SK-N-SH (cell line): ENCODE measurements at places on chromosomes 7 and 10.
A peak's percentile ranks its signal among the peaks of the same experiment; 100 is the strongest.

- no peak for DNase-seq
These were observed 27.6 kb upstream of the LAMB1 start for GRCh38 chr7:108030516-108030915.

GRCh38 chr7:36336390-36336789 is 53.3 kb upstream of the ANLN start:
- no peak for DNase-seq

- DNase-seq: no peak
These were observed 118.1 kb downstream of the SRI start for GRCh38 chr7:88101769-88102168.

DNA sequence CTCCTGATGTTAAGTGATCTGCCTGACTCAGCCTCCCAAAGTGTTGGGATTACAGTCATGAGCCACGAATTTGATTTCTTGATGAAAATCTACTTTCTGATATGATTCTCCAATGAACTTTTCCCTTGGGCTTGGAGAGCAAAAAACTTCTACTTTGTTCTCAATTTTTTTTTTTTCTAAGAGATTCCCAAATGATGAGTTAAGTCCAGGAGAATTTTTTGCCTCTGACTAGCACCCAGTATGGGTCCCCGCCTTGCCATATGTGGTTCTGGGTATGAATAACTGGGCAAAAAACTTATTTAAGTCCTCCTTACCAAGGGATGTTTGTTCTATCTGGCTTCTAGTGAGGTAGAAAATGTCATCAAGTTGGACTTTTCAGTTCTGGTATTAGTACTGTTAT is 147.9 kb upstream of the LYZL1 start:
- DNase-seq: no peak

GRCh38 chr7:102004229-102004628 is 186.8 kb downstream of the CUX1 start:
- DNase-seq: no peak

DNA sequence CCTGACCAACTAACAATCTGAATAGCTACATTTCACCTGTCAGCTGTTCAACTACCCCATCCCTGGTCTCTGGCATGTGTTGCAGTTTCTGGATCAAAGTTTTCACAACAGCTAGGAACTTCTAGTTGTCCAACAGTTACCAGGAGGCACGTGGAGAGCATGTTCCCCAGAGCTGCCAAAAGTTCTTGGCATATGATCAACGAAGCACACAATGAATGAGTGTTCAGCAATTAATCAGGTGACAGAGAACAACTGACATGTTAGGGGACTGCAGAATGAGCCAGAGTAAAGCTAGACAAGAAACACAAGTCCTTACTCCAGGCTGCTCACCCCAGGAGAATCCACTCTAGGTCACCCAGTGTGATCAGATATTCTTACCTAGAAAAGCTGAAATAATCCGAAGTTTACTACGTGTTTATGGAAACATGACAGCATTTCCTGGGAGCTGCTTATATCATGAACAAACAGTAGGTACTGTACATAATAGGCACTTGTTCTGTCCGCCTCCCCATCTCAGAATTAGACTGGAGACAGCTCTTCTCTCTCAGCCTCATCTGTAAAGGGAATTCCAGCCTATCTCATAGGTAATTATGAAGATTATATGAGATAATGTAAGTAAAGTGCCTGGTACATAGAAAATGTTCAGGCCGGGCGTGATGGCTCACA is 50.6 kb downstream of the ZNF438 start:
- no peak for DNase-seq

GRCh38 chr7:83143107-83143506 is 19.6 kb downstream of the PCLO start:
- DNase-seq: no peak

DNA sequence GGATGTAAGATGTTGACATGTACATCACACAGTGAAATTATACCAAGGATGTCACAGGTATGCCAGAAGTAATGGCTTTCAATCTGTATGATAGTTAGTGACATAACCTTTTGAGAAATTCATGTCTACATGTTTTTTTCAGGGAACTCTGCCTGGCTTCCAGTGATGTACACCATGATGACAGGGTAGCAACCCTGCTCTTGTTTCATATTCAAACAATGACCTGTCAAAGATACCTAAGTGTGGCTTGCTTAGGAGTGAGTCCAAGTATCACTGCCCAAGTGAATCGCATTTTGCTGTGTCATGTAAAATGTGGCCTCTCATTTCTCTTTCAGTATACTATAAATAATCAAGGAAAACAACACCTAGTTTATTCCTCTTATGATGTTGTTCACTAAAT is 205.8 kb upstream of the DKK1 start:
- no peak for DNase-seq

DNA sequence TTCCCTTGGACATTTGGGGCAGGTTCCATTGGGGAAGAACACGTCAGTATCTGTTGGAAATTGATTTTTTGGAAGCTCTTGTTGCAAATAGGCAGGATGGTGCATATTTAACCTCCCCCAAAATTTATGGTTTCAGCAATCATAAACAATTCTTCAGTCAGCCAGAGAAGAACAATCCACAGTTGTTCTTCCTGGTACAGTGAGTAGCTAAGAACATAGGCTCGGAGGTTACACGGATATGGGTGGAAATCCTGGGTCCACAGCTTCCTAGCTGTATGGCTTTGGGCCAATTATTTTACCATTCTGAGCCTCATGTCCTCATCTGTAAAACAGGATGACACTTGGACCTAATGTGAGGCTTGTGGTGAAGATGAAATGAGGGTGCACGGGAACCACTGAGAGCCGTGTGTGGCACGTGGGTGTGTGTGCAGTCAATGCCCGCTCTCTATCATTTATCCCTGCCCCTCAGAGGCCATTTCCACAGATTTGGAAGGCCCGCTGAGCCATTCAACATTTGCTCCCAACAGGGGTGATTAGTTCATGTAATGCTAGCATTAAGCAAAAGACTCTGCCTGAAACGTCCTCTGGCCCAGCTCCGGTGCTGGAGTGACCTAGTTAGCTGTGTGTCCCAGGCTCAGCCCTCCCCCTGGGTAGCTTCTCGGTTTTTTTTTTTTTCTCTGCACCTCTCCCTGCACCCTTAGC is 9.7 kb downstream of the CAMK1D start:
- no peak for DNase-seq

DNA sequence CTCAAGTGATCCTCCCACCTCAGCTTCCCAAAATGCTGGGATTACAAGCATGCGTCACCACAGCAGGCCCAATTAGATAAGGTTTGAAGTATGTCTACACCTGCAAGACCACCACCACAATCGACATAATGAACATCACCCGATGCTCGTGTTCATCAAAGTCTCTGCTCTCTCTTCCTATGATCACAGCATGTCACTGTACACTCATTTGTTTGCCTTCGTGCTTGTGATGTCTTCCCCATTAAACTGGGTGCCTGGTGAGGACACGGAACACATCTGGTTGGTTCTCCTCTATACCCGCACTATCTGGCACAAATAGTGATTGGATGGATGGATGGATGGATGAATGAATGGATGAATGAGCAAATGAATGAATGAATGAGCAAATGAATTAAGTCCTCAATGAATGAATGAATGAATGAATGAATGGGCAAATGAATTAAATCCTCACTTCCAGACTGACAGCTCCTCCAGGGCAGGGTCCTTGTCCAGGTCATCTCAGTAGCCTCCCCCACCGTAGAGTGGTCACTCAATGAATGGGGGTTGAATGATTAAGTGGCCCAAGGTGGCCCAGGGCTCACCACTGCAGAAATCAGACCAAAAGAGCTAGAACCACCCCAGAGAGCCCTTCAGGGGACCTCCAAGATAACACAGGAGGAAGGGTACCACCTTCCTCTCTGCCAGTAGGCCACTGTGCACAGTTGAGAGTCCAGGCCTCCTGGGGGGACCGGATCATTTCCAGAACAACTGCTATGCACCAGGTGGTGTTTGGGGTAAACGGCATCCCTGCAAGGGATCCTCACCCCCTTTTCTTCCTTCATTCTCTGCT is 101.9 kb upstream of the TNRC18 start:
- DNase-seq: peak; percentile 41

GRCh38 chr10:88207121-88207546 is 343.7 kb downstream of the PTEN start:
- no peak for DNase-seq

GRCh38 chr7:96686305-96686704 is 23.3 kb downstream of the SEM1 start:
- no peak for DNase-seq
